ENCODE measurements at places on chromosomes 6 and 20.

- DNase-seq, result no peak
Measured at GRCh38 chr6:109236115-109237076, 141.1 kb downstream of the CEP57L1 start.

DNA sequence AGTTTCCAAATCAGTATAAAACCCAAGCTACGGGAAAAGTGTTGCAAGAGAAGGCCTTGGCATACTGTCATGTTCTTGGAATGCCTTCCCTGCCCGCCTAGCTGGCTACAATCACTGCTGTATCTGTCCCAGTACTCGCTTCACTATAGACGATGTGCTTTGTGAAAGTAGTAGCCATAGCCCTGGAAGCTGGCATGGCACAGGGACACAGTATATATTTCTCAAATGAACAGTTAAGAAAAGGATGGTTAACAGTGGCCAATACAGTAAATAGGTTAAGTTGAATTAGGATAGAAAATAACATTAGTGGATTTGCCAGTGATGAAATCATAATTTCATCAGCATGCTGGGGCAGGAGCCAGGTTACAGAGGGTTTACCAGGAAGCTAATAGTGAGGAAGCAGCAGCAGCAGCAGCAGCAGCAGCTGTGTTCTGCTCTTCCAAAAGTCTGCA lies 499.3 kb downstream of the CDKAL1 start:
- DNase-seq, result no peak

DNA sequence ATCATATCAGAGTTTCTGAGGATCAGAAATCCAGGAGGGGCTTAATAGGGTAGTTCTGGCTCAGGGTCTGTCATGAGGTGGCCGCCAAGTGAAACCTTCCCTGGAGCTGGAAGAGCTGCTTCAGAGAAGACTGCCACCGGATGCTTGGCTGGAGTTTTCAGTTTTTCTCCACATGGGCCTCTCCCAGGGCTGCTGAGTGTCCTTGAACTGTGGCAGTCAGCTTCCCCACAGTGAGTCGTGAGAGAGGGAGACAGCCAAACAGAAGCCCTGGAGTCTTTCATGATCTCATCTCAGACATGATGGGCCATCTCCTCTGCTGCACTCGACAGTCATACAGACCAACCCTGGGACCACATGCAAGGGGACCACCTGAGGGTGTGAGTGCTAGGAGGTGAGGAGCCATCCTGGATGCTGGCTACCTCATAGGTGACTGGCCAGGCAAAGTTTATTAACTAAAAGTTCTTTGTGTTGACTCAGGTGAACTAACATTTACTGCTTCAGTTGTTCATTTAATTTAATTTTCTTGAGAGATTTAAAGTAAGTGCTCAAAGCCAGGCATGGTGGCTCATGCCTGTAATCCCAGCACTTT lies 71.5 kb downstream of the SHLD1 start:
- DNase-seq, result no peak

DNA sequence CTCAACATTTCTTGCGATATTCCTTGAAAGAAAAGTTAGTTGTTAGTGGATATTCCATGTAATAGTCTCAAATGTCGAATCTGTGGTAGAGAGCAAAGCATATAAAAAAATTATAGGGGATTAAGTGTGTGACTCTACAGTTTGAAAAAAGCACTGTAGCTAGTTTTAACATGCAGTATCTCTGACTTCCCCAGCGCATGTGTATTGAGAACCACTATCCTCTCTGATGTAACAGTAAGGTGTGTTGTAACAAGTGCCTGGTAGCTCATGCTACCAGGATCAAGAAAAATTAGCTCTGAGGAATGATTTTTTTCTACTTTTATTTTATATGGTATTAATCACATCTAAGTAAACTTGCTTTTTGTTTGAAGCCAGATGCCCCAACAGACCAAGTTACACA lies 789.2 kb downstream of the KIF16B start:
- DNase-seq, result no peak

GRCh38 chr20:58071991-58072390 lies 156.5 kb downstream of the ANKRD60 start:
- DNase-seq, result no peak

- no peak for DNase-seq
Measured at GRCh38 chr6:36177166-36177565, 19.4 kb upstream of the BRPF3 start.

GRCh38 chr20:59873409-59873808 lies 60.0 kb downstream of the SYCP2 start:
- DNase-seq, result no peak

DNA sequence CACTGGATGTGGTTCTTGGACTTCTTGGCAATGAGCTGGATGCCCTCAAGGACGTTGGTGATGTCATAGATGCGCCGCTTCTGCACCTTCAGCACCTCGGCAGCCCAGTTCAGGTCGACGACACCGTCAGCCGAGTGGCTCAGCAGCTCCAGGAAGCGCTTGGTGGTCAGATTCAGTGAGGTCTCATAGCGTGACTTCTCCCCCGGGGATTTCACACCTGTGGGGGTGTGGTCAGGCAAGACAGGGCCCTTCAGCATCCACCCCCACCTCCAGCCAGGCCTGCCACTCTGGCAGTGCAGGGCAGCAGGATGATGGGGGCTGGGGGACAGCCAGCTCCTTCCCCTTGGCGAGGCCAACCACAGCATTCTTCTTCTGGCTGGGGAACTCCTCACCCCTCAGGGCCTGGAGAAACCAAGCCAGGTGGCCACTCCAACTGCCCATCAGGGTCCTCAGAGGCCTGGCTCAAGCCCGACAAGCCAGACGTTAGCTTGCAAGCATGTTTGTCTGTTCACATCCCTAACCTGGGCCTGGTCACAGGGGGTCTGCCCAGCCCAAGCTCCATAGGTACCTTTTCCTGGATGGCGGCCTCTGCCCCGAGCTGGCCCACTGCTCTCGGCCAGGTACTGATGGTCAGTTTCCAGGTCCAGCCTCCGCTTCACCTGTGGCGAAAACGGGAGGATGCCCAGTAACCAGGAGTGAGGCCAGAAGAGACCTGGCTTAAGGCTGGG lies 5.7 kb upstream of the NECAB3 start:
- no peak for DNase-seq

GRCh38 chr20:1324598-1325172 lies 4.3 kb downstream of the SDCBP2 start:
- DNase-seq, result no peak

DNA sequence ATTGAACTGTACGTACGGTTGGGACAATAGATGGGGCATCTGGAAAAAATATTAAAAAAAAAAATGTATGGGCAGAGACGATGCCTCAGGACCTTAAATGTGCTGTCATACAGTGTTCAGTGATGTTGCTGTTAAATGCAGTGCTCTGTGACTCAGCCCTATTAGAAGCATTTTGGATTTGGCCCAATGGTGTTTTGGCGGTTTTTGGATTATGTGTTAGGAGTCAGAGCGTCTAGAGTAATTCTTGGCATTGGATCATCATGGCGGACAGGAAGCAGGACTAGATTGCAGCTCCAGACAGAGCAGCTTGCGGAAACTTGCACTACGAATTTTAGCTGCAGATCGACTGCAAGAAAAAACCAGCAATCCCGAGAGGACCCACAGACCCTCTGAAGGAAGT lies 280.0 kb downstream of the SOX4 start:
- no peak for DNase-seq

DNA sequence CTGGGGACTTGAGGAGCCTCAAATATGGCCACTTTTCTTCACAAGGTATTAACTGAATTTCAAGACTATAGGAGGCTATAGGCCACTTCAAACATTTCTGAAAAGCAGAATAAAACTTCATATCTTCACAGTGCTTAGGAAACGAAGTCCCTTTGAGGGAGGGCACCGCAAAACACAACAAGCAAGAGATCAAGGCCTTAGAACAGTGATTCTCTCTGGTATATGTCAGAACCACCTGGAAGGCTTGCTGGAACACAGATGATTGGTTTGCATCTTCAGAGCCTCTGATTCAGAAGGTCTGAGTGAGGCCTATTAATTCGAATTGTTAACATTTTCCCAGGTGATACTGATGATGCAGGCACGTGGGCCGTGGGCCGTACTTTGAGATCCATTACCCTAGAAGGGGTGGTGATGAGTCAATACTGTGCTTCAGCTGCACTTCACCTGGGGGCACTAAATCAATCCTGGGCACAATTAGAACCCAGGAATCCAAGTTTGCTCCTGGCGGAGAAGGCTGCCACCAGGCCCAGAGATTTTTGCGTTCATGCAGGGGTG lies 10.7 kb downstream of the SUN5 start:
- no peak for DNase-seq

DNA sequence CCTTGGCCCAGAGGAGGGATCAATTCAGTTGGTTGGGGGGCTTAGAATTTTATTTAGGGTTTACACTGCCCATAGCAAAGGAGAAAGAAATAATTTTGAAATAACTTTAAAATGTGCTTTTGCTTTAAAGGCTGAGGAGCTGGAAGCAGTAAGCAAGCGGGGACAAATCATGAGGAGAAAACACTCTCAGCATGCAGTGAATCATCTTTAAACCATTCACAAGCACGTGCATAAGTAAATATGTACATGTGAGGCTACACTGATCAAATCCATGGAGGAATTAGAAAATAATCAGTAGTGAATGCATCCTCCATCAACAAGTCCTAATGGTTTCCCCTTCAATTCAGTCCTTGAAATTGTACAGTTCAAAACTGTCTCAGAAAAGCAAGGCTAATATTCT lies 181.0 kb downstream of the MTFR2 start:
- DNase-seq, result no peak

DNA sequence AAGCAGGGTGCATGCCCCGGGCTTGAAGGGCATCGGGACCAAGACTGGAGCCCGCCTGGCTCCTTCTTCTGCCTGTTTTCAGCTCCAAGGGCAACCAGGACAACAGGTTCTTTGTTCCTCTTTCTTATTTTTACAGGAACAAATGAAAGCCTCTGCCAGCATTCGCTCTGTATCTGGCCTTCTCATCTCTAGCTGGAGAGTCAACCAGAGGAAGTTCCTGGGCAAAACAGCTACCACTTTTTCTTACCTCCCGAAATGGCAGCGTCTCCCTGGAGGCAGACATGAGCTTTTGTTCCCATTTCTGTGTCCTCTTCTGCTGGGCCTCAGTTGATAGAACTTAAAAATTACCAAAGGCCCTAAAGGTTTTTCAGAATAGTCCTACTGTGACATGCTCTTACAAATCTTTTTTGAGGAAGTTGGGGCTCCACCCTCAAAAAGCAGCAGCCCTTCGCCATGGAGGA lies 74.1 kb upstream of the NAA20 start:
- DNase-seq, result no peak

DNA sequence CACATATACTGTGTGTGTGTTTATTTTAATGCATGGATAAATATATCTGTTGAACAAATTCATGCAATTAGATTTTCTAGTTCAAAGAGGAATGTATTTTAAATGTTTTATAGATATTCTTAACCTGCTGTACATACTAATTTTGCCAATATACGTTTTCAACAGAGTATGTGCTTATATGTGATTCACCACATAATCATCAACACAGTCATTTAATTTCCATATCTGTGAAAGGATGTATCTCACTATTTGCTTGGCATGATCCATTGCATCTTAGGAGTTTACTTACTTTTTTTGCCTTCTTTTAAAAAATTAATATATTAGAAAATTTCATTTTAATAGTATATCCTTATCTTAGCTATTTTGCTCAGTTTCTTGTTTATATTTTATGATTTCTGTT lies 902.3 kb upstream of the CITED2 start:
- no peak for DNase-seq

DNA sequence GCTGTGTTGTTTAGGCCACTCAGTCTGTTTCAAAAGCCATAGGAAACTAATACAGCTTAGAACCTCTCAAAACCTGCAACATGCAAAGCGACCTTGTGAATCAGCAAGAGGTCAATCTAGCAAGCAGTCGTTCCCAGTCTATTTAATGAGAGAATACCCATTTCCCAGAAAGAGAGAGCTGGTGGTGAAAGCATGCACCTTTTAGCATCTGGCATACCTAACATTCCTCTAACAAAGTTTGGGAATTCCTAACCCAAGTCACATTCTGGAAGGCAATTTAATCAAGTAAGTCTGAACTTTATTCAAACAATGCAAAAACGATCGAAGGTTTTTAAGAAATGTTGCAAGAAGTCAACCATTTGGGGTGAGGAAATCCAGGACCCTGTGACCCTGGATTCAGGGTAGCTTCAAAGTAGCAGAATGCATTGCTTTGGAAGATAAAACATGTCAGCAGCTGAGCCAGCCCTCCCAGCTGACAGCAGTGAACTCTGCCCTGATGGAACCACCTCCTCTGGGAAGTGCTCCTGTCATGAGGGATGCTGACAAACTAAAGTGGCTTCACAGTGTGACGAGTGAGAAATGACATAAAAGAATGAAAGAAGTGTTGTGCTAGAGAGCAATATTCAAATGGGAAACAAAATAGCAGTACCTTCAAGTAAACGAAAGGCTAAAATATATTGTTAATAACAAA lies 104.8 kb downstream of the GMDS start:
- DNase-seq, result no peak

GRCh38 chr20:35560541-35560940 lies 18.7 kb downstream of the ERGIC3 start:
- no peak for DNase-seq

DNA sequence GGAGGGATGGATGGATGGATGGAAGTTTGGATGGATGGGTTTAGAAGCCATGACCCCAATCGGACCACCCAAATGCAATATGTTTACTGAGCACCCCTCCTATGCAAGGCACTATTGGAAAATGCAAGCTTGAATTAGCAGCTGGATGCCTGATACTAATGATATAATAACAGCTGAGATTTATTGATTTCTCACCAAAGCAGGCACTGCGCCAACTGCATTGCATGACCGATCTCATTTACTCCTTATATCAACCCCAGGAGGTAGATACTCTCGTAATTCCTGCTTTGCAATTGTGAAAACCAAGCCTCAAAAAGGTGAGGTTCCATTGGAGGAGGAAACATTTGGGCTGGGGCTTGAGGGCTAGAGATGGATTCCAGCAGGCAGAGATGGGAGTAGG lies 89.7 kb downstream of the KCNB1 start:
- no peak for DNase-seq

- no peak for DNase-seq
Measured at GRCh38 chr6:127554435-127555006, 22.5 kb upstream of the C6orf58 start.

DNA sequence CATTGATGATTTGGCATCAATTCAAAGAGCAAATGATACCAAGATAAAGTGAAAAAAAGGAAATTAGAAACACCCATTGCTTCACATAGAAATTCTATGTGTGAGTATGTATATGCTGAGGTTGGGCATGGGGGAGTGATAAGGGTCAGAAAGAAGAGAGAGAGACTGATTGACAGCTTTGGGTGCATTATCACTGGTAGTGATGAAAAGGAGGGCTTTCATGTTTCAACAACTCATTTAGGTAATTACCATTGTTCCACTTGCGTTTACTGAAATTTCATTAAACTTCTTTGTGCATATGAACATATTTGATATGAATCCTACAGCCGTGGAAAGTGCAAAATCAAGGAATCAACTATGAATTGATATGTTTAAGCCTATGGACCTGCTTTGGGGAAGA lies 84.7 kb downstream of the ADGRB3 start:
- no peak for DNase-seq

- DNase-seq, result no peak
Measured at GRCh38 chr6:156780102-156780641, 3.0 kb downstream of the ARID1B start.

DNA sequence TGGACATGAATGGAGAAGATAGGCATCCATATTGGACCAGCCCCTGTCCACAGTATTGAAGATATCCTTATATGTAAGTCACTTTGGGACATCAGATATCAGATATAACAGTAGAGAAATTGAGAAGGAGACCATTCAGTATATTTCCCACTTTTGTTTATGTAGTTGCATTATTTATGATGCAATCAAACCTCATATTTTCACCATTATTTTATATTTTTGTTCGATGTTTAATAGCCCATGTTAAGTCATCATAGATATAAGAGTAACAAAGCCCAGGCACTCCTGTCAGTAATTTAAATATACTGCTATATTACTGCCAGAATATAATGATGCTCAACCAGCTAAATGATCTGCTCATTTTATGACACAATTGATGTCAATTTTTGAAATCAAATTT lies 744.5 kb upstream of the EPHA7 start:
- DNase-seq, result no peak

Data from upper lobe of right lung (tissue), 1 donor.